ENCODE measurements at places on chromosomes 11 and 22.

- DNase-seq, result no peak
These were observed 626.3 kb downstream of the TBC1D22A start for GRCh38 chr22:47388778-47389177.

DNA sequence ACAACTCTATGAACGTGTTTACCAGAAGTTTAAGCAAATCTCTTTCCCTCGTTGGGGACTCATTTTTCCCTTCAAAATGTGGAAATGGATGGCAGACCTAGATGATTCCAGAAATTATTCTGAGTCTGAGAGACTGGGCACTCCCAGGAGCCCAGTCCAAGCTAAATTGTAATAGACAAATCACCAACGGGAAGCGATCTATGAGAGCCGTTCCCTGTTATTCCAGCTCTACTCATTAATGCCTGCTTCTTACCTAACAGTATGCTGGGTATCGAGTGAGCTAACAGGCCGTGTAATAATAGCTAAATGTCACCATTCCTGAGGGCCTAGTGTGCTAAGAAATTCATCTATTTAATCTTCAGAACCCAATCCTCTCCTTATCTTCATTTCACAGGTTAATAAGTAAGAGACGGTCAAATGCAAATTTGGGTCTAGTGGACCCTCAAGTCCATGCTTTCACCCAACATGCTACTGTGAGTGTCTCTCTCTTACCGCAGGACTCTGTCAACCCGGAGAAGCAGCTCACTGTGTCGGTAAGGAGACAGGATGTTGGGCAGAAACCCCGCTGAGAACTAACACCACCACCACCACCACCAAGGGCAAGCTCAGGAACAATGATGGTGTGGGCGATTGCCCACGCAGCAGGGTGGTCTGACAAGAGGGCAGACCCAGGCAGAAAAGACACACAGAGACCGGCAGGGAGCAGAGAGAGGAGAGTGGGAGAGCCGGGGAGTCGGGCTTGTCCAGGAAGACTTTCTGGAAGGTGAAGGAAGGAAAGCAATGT lies 57.1 kb upstream of the TIMP3 start:
- DNase-seq, result no peak

- no peak for DNase-seq
These were observed 41.8 kb upstream of the AMPD3 start for GRCh38 chr11:10413268-10413667.

DNA sequence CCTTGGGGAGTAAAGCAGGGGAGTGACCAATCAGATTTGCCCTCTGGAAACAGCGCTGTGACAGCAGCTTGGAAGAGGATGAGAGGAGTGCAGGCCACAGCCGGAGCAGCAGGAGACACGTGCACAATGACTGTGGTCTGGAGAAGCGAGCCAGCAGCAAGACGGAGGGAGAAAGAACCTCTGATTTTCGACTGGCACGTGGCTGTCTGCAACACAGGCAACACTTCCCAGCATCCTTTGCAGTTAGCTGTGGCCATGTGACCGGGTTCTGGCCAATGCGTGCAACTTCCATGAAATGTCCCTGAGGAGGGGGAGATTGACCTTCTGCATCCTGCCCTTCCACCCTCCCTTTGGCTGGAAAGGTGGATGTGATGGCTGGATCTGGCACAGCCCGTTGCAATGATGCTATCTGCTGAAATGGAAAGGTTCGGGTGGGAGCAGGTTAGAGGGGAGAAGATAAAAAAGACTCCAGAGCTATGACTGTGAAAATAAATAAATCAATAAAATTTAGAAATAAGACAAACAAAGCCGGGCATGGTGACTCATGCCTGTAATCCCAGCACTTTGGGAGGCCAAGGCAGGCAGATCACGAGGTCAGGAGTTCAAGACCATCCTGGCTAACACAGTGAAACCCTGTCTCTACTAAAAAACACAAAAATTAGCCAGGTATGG lies 15.6 kb downstream of the PLA2G6 start:
- DNase-seq, result no peak

DNA sequence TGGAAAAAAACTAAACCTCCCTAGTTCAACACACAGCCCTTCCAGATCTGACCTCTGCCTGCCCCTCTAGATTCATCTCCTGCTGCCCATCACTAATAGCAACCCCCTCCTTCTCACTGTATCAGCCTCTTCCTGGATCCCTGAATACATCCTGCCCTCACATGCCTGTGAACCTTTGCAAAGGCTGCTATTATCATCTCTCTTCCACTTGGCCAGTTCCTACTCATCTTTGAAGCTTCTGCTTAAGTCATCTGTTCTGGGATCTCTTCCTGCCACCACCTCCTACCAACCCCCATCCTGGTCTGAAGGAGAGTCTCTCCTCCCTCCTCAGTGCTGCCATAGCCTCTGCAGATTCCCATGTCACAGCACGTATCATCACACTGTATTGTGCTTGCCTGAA lies 38.0 kb upstream of the AMOTL1 start:
- DNase-seq, result no peak

GRCh38 chr11:104772806-104773241 lies 125.4 kb downstream of the CASP12 start:
- DNase-seq, result no peak

All from frontal cortex (tissue), 4 donors.